Activated CD8-positive, alpha-beta T cell treated with anti-CD3 and anti-CD28 coated beads, Interleukin-2, amount 10 ng/mL, durations not matched to agents 7 days and 5 days (primary cell): ENCODE measurements at places on chromosomes 12 and 14. TPM values are rescaled to one million over a fixed set of nuclear protein-coding genes. Genes with fewer than 3 reads are reported as not detected.

GRCh38 chr12:52391618-52392002 lies 6.2 kb upstream of the KRT84 start:
- no peak for DNase-seq
- H3K27ac ChIP-seq, result no peak overlapping the region
- H3K27me3 ChIP-seq, result peaks cover 7% of the 10 kb centered on the region
- H3K36me3 ChIP-seq, result no peaks in the 10 kb centered on the region

DNA sequence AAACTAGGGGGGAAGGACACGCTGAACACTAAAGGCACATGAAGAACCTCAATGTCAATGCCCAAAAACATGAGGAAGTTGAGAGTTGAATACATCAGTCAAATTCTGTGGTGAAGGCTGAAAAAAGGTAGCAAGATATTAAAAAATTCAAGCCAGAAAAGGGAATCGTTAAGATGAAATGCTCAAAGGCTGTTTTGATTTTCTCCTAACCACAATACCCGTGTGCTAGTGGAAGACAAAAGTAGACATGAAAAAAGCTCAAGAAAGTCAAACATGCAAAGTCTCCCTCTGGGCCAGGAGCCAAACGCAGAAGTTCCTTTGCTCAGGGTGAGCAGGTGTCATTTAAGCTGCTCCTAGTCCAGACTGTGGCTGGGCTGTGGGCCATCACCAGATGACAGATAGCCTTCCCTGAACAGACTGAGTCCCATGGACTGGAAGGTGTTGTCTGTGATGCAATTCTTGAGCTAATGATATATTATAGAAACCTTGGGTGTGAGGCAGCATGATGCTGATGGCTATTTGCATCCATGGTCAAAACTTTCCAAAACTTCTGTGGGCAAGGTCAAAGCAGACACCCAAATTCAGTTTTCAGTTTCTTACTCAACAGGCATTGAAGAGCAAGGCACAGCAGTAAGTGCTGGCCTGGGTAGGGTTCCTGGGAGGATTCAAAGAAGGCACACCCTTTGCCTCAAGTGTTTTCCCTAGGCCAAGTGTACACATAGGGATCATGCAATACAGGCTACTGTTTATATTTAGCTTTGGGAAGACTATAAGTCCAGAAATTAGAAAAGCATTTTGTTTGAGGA lies 81.6 kb downstream of the MYRFL start:
- H3K27ac ChIP-seq, result no peak overlapping the region
- DNase-seq, result no peak
- H3K27me3 ChIP-seq, result no peaks in the 10 kb centered on the region
- H3K36me3 ChIP-seq, result no peaks in the 10 kb centered on the region
- no peaks in the 10 kb centered on the region for H3K4me1 ChIP-seq
- no peak overlapping the region for H3K4me3 ChIP-seq

- no peaks in the 10 kb centered on the region for H3K36me3 ChIP-seq
- no peaks in the 10 kb centered on the region for H3K4me1 ChIP-seq
- DNase-seq, result no peak
- H3K27me3 ChIP-seq, result peaks cover 2% of the 10 kb centered on the region
Observed at GRCh38 chr12:91061091-91061490, 3.3 kb upstream of the KERA start.

DNA sequence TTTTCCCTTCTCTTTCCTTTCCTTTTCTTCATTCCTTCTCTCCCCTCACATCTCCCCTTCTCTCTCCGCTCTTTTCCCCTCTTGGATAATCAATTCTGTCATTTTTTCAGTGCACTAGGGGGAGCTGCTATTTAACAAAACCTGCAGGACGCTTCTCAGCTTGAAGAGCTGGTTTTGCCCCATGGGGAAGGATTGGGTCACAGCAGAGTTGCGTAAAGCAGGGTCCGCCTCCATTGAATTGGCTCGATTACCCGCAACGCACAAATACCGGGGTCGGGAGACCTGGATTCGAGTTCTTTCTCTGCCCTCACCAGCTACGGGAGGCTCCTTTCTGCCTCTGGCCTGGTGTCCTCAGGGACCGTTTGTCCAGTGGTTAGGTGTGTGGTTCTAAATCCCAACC lies 42.1 kb upstream of the CHGA start:
- peaks cover 32% of the 10 kb centered on the region for H3K27me3 ChIP-seq
- H3K36me3 ChIP-seq, result no peaks in the 10 kb centered on the region
- no peak overlapping the region for H3K27ac ChIP-seq
- DNase-seq, result no peak

Gene TMEM117
- total RNA-seq, result 0.86 TPM

GRCh38 chr14:66624336-66624937 lies 116.5 kb downstream of the GPHN start:
- H3K27me3 ChIP-seq, result no peaks in the 10 kb centered on the region
- no peak overlapping the region for H3K27ac ChIP-seq
- peak; percentile 53 for DNase-seq
- no peak overlapping the region for H3K4me3 ChIP-seq
- H3K36me3 ChIP-seq, result peaks cover 5% of the 10 kb centered on the region
- no peaks in the 10 kb centered on the region for H3K4me1 ChIP-seq

- no peak for DNase-seq
- no peak overlapping the region for H3K27ac ChIP-seq
- H3K27me3 ChIP-seq, result peaks cover 5% of the 10 kb centered on the region
- H3K4me3 ChIP-seq, result no peak overlapping the region
- H3K4me1 ChIP-seq, result no peaks in the 10 kb centered on the region
- H3K36me3 ChIP-seq, result peaks cover 3% of the 10 kb centered on the region
Observed at GRCh38 chr12:3101309-3102024, 24.3 kb downstream of the TSPAN9 start.

DNA sequence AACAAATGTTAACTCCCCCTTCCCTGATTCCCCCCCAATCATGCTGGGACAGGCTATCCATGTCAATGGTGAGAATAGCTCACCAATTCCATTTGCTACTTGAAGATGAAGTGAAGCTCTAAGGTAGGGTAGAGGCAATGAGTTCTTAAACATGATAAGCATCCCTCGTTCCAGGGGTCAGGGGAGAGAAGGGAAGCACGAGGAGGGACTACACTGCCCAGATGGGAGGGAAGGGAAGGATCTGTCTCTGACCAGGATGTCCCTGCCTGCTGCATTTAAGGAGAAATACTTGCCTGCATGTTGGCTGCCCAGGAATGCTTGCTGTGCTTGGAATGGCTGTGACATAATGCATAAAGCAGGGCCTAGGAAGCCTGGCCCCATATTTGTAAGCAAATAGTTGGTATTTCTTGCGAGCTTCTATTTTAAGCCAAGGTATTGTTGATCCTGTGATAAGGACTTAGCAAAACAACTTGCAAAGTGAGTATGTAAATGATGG lies 155.1 kb downstream of the CEP83 start:
- DNase-seq, result no peak
- H3K36me3 ChIP-seq, result peaks cover 88% of the 10 kb centered on the region
- H3K4me3 ChIP-seq, result no peak overlapping the region
- H3K27ac ChIP-seq, result peak overlapping the region; percentile 71
- H3K27me3 ChIP-seq, result no peaks in the 10 kb centered on the region

DNA sequence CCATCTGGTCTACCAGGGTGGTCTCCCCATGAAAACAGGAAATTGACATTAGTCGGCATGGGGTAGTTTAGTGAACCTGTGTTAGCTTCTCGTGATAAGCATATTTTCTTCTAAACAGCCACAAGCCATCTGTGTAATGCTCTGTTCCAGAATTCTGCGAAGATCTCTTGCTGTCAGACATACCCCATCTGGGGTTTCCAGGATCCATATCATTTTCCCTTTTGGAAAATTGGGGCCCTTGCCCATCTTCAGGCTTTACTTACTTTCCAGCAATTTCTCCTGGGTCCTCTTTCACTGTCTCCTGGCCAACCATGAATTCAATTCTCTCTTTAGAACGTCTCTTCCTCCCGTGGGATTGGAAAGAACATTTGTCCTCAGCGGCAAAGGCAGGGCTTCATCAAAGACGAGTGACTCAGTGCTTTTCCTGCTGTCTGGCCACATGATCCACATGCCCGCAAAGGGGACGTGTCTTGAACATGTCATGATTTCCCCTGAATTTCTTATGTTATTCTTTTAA lies 21.4 kb upstream of the NCOR2 start:
- DNase-seq, result peak; percentile 62
- no peak overlapping the region for H3K4me3 ChIP-seq
- H3K27me3 ChIP-seq, result peaks cover 23% of the 10 kb centered on the region
- H3K36me3 ChIP-seq, result peaks cover 4% of the 10 kb centered on the region

GRCh38 chr12:109124878-109125648 lies 8.7 kb downstream of the ACACB start:
- no peak overlapping the region for H3K27ac ChIP-seq
- H3K4me3 ChIP-seq, result no peak overlapping the region
- no peaks in the 10 kb centered on the region for H3K4me1 ChIP-seq
- H3K27me3 ChIP-seq, result peaks cover 2% of the 10 kb centered on the region
- DNase-seq, result no peak
- H3K36me3 ChIP-seq, result no peaks in the 10 kb centered on the region

Gene ATG14
- total RNA-seq, result 4.4 TPM

DNA sequence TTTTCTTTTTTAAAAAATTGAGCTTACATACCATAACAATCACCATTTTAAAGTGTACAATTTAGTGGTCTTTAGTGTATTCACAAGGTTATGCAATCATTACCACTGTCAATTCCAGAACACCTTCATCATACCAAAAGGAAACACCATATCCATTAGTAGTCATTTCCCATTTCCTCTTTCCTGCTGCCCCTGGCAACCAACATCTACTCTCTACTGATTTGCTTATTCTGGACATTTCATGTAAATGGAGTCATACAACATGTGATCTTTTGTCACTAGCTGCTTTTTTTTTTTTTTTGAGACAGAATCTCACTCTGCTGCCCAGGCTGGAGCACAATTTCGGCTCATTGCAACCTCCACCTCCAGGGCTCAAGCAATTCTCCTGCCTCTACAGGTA lies 66.8 kb upstream of the CFL2 start:
- no peaks in the 10 kb centered on the region for H3K4me1 ChIP-seq
- no peak overlapping the region for H3K4me3 ChIP-seq
- H3K27me3 ChIP-seq, result no peaks in the 10 kb centered on the region
- no peak overlapping the region for H3K27ac ChIP-seq
- H3K36me3 ChIP-seq, result peaks cover 56% of the 10 kb centered on the region

GRCh38 chr14:90053044-90053443 lies 8.8 kb upstream of the KCNK13 start:
- H3K36me3 ChIP-seq, result no peaks in the 10 kb centered on the region
- H3K27ac ChIP-seq, result no peak overlapping the region
- H3K27me3 ChIP-seq, result peaks cover 39% of the 10 kb centered on the region
- no peak overlapping the region for H3K4me3 ChIP-seq

Gene MDM1
- total RNA-seq, result 25.0 TPM

DNA sequence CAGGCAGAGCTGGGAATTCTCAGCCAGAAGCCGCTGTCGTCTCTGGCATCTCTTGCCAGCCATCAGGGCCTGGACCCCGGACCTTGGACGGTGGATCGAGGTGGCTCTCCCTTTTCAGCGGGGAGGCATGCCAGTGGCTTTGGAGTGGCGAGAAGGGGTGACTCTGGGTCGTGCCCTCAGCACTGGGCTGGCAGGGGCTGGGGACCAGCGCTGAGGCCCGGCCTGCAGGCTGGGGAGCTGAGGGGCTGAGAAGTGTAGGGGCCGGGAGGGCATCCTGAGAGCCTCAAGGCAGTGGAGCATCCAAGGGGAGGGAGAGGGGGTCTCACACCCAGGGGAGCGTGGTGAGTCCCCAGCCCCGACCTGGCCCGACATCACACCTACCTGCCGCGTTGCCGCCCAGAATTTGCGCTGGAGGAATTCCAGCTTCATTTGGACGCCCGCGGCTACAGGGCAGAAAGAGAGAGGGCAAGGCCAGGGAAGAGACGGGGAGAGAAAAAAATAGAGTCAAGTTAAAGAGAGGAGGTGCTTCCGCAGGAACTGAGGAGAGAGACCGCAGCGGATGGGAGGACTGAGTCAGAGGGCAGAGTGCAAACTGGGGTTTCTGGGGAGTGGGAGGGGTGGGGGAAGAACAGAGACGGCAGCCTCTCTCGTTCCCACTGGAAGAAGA lies 9.0 kb upstream of the LRTM2 start:
- H3K4me1 ChIP-seq, result peaks cover 9% of the 10 kb centered on the region
- peak; percentile 49 for DNase-seq
- H3K36me3 ChIP-seq, result no peaks in the 10 kb centered on the region

Gene MYF6
- total RNA-seq, result not detected

- DNase-seq, result no peak
- no peak overlapping the region for H3K27ac ChIP-seq
- no peaks in the 10 kb centered on the region for H3K27me3 ChIP-seq
- H3K36me3 ChIP-seq, result no peaks in the 10 kb centered on the region
- H3K4me3 ChIP-seq, result no peak overlapping the region
Observed at GRCh38 chr12:26871985-26872384, 39.0 kb upstream of the ITPR2 start.

GRCh38 chr12:122982477-122982815 lies 2.0 kb downstream of the ARL6IP4 start:
- no peak for DNase-seq
- H3K27ac ChIP-seq, result peak overlapping the region; percentile 87
- peaks cover 41% of the 10 kb centered on the region for H3K36me3 ChIP-seq
- peaks cover 53% of the 10 kb centered on the region for H3K4me1 ChIP-seq
- no peaks in the 10 kb centered on the region for H3K27me3 ChIP-seq
- H3K4me3 ChIP-seq, result peak overlapping the region; percentile 85

GRCh38 chr12:19462406-19462805 lies 23.1 kb downstream of the AEBP2 start:
- peaks cover 14% of the 10 kb centered on the region for H3K4me1 ChIP-seq
- no peak overlapping the region for H3K4me3 ChIP-seq
- DNase-seq, result no peak

Gene GPX2
- not detected for total RNA-seq

DNA sequence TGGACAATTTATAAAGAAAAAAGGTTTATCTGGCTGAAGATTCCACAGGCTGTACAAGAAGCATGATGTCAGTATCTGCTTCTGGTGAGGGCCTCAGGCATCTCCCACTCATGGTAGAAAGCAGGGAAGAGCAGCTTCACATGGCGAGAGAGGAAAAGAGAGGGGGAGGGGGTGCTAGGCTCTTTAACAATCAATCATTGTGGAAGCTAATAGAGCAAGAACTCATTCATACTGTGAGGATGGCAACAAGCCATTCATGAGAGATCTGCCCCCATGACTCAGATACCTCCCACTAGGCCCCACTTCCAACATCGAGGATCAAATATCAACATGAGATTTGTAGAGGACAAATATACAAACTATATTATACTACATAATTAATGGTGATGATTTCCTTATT lies 361.9 kb upstream of the FAR2 start:
- H3K4me3 ChIP-seq, result no peak overlapping the region
- H3K27me3 ChIP-seq, result no peaks in the 10 kb centered on the region
- no peaks in the 10 kb centered on the region for H3K36me3 ChIP-seq
- no peak overlapping the region for H3K27ac ChIP-seq
- no peak for DNase-seq

GRCh38 chr12:108099073-108099472 lies 30.0 kb upstream of the WSCD2 start:
- H3K4me3 ChIP-seq, result no peak overlapping the region
- H3K4me1 ChIP-seq, result no peaks in the 10 kb centered on the region
- no peak for DNase-seq
- no peak overlapping the region for H3K27ac ChIP-seq

- peaks cover 21% of the 10 kb centered on the region for H3K36me3 ChIP-seq
- no peak overlapping the region for H3K4me3 ChIP-seq
- peaks cover 56% of the 10 kb centered on the region for H3K4me1 ChIP-seq
- H3K27ac ChIP-seq, result no peak overlapping the region
- H3K27me3 ChIP-seq, result no peaks in the 10 kb centered on the region
- no peak for DNase-seq
Observed at GRCh38 chr12:92028441-92028709, 117.3 kb downstream of the BTG1 start.

Gene CATSPERB
- 0.92 TPM for total RNA-seq

- DNase-seq, result no peak
- peaks cover 3% of the 10 kb centered on the region for H3K4me1 ChIP-seq
- H3K36me3 ChIP-seq, result peaks cover 5% of the 10 kb centered on the region
- H3K27ac ChIP-seq, result no peak overlapping the region
- no peak overlapping the region for H3K4me3 ChIP-seq
- H3K27me3 ChIP-seq, result no peaks in the 10 kb centered on the region
Observed at GRCh38 chr12:91695964-91696363, 449.7 kb downstream of the BTG1 start.

GRCh38 chr12:70427611-70428010 lies 61.5 kb downstream of the KCNMB4 start:
- no peak overlapping the region for H3K4me3 ChIP-seq
- no peaks in the 10 kb centered on the region for H3K4me1 ChIP-seq
- DNase-seq, result no peak

Gene LUM
- not detected for total RNA-seq
